ENCODE measurements at places on chromosomes 12 and 14. TPM values are rescaled to one million over a fixed set of nuclear protein-coding genes. Genes with fewer than 3 reads are reported as not detected.

DNA sequence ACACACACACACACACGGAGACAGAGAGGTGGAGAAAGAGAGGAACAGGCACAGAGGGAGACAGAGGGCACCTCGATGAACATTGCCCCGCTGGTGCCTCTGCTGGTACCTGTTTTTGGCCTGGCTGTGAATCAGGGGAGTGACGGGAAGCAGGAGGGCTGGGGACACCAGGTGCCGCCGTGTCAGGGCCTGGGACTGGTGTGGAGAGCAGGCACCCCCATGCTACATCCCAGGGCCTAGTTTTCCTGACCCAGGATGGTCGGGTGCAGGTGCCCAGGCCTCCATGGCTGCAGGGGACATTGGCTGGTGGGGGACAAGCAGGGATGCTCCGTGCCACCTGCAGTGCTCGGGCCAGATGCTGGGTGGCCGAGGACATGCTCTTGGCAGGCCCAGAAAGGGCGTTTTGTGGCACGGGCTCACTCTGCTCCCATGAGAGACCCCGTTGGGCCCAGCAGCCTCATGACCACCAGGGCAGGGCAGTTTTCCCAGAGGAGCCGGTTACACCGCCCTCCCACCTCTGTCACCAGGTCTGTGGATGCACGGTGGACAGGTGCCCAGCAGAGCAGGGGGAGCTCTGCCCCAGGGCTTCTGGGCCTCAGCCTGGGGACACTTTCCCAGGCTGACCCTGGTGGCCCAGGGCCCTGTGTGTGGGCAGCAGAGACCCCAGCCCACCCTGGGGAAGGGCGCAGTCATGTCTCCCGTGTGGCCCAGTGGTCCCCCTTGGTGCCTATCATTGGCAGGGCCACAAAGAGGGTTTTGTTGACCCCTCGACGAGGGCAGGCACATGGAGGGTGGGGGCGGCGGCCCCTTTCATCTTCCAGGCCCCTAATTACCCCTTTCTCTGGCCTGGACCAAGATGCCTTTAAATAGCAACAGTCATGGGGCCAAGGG, 207.5 kb upstream of the RTL1 start:
- no peak for DNase-seq

DNA sequence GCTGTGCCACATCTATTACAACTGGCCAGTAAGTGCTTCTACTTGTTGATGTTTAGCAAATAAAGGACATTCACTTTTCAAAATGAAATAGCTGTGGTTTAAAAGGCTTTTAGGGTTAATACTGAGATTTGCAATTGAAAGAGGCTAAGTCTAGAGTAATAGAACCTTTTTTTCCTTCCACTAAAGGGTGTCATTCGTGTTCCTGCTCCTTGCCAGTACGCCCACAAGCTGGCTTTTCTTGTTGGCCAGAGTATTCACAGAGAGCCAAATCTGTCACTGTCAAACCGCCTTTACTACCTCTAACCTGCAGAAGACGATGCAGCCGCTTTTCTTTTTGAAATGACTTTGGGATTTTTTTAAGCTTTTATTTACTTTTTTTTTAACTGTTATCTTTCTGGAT, 33.6 kb downstream of the PIWIL1 start:
- no peak for DNase-seq

GRCh38 chr12:76943008-76943407, 64.2 kb upstream of the CSRP2 start:
- no peak for DNase-seq

DNA sequence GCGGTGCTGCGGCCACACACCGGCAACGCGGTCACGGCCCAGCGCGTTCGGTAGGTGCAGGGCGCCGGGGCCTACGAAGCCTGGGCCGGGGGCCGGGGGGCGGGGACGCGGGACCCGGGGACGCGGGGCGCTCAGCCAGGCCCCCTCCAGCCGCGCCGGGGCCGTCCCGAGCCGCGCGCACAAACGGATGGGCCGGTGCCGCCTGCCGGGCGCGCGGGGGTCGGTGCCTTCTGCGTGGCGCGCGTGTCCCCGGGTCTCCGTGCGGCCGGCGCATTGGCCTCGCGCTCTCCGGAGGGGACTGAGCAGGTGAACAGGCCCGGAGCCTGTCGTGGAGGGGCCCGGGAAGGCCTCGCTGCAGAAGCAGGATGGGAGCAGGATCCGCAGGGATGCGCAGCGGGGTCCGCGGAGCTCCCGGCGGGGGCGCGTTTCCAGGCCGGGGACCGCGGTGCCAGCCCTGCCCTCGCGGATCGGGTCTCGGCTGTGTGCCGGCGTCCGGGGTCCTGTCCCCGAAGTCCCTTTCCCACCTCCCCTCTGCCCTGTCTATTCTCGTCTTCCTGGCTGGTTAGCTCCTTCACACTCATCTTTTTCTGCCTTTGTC, 421 bp downstream of the GLT1D1 start:
- DNase-seq, result no peak

- DNase-seq, result no peak
Measured at GRCh38 chr12:9980126-9980525, 8.9 kb downstream of the CLEC12A start.

DNA sequence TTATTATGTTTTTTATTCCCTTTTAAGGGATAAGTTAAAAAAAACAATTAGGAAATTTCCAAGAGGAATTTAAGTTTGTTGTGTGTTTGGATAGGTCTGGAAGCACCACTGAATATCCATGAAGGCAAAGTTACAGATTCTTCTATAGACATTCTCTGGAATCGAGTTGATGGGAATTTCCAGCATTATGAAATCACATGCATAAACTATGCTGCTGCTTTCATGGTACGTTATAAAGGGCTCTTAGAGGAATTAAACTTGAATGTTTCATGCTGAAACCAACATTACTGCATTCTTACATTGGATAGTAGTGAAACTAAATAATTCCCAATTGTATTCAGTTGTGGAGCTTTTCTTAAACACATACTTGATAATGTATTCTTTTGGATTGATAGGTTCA, 21.5 kb upstream of the PTPRQ start:
- no peak for DNase-seq

DNA sequence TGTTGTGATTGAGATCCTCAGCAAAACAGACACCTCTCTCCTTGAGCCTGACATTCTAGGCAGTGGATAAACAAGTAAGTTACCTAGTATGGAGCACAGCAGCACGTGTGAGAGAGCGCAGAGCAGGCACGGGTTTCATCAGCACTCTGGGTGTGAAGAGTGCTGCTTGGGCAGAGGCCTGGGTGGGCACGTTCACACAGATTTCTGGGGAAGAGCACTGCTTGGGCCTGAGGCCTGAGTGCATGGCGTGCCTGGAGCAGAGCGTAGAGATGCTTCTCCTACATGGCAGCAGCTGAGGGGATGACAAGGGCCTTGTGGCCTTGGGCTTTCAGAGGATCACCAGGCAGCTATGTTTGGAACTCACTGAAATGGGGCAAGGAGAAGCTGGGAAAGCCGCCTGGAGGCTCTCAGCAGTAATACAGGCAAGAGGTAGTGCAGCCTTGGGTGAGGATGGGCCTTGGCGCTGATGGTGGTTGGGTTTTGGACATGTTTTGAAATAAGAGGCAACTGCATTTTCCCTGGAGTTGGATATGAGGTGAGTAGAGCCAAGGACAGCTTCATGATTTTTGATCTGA, 17.6 kb downstream of the CKB start:
- no peak for DNase-seq

DNA sequence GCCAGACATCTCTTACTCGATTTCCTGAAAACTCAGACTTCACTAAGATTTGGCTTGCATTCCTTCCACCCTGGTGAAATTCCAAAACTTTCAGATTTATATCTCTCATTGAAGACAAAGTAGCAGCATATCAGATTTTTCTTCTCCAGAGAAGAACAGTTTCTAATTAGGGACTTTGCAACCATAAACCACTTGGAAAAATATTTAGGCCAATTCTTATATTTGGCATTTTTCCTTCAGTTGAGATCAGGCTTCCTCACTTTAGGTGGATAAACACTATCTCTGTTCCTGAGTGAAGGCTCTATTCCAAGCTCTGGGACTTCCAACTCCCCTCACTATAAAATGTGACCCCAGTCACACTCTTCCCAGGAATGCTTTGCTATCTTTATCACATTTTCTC, 1434.3 kb upstream of the FLRT2 start:
- DNase-seq, result no peak

- no peak for DNase-seq
Measured at GRCh38 chr12:50612882-50613281, 108.1 kb downstream of the DIP2B start.

Gene ESRRB
- total RNA-seq, result 0.03 TPM

Gene EML5
- 2.0 TPM for total RNA-seq

Gene LRRC43
- total RNA-seq, result not detected

Data from HT1080 (cell line).